ENCODE measurements at places on chromosomes 5 and 9. TPM values are rescaled to one million over a fixed set of nuclear protein-coding genes. Genes with fewer than 3 reads are reported as not detected.
A peak's percentile ranks its signal among the peaks of the same experiment; 100 is the strongest.

DNA sequence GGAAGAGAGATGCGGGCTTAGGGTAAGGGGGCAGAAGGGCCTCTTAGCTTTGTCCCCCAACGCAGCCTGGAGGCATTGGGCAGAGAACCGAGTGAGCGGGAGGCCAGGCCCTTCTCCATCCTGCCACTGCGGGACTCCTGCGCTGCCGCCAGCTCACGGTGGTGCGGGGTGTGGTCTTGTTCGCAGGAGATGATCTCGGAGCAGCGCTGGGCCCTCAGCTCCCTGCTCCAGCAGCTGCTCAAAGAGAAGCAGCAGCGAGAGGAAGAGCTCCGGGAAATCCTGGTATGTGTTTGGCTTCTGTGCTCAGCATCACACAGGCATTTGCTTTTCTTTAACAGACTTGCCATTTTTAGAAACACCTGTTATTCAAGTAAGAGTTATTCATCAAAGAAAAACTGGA lies 41.3 kb downstream of the LRSAM1 start:
- DNase-seq = no peak

- peak; percentile 49 for DNase-seq
Observed at GRCh38 chr9:16828340-16829281, 41.9 kb downstream of the BNC2 start.

The GABRP gene
- total RNA-seq = 0.37 TPM

DNA sequence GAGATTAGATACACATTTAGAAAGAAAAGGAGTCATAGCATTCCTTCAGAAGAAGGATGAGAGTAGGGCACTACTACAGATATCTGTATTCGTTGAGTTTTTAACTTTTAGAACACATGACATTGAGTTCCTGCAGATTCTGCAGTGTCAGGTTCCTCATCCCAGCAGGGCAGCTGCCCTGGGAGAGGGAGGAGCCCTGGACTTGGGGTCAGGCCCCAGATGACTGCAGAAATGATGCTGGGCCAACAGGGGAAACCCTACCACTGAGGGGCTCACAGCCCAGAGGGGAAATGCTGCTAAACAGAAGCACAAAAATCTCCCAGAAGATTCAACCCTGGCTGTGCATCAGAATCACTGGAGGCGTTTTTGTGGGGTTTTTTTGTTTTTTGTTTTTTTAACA lies 68.9 kb upstream of the TAF1L start:
- DNase-seq = no peak

DNA sequence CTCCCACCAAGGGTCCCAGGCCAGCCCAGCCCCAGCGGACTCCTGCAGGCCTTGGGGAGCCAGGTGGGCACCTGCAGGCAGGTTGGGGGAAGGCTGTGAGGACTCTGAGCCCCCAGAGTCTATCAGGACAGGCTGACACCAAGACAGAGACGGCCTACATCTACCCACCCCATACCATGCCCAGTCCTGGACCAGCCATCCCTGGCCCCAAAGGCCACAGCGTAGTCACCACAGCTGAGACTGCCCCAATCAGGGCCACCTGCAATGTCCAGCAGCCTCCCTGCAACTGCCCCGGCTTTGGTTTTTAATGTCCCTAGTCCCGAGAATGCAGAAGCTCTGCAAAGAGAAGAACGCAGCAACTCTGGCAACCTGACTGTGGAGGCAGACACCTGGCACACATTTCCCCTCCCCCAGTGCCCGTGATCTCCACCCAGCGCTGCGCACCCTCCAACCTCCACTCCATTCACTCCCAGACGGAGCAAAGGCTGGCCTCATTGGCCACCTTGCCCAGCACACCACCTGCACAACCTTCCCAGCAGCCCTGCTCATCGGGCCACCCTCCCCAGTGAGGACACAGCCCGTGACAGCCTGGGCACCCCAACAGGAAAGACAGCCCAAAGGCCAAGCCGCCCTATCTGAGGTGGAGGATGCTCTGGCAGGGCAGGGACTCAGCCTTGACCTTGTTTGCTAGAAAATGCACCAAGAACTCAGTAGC lies 14.9 kb downstream of the ADAMTS2 start:
- no peak for DNase-seq

The OGN gene
- 5.8 TPM for total RNA-seq

The ITK gene
- total RNA-seq = 1.3 TPM

The SPAG8 gene
- 1.2 TPM for total RNA-seq

GRCh38 chr5:149521739-149522685 lies 29.2 kb downstream of the CSNK1A1 start:
- no peak for DNase-seq

The TMEM252 gene
- not detected for total RNA-seq

GRCh38 chr9:70491426-70492318 lies 77.2 kb upstream of the KLF9 start:
- no peak for DNase-seq

GRCh38 chr9:89464300-89464901 lies 33.5 kb downstream of the SEMA4D start:
- no peak for DNase-seq

- DNase-seq = no peak
Observed at GRCh38 chr5:84058561-84058960, 326.1 kb downstream of the EDIL3 start.

DNA sequence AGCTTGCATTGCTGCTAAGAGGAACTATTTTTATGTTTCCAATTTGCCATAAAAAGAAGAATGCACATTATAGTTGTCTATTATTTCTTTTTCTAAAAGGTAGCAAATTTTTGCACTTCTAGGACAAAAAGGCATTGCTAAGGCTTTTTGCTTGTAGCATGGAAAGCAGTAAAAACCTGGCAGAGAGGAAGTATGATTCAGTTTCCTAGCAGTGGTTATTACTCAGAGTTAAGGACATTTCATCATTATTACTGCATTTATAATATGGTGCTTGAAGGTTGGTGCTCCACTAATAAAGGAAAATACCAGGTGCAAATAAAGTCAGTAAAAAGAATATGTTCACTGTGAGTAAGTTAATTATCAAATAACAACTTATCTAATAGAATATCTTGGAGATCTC lies 179.8 kb upstream of the PLPPR1 start:
- DNase-seq = no peak

GRCh38 chr5:150077996-150078801 lies 8.2 kb downstream of the CSF1R start:
- DNase-seq = no peak

GRCh38 chr5:141094481-141095262 lies at the start of gene PCDHB2:
Gene PCDHB2, plus strand, starts transcription at chr5:141094615. Its CDS starts 176 bp downstream, at chr5:141094791.
- no peak for DNase-seq

DNA sequence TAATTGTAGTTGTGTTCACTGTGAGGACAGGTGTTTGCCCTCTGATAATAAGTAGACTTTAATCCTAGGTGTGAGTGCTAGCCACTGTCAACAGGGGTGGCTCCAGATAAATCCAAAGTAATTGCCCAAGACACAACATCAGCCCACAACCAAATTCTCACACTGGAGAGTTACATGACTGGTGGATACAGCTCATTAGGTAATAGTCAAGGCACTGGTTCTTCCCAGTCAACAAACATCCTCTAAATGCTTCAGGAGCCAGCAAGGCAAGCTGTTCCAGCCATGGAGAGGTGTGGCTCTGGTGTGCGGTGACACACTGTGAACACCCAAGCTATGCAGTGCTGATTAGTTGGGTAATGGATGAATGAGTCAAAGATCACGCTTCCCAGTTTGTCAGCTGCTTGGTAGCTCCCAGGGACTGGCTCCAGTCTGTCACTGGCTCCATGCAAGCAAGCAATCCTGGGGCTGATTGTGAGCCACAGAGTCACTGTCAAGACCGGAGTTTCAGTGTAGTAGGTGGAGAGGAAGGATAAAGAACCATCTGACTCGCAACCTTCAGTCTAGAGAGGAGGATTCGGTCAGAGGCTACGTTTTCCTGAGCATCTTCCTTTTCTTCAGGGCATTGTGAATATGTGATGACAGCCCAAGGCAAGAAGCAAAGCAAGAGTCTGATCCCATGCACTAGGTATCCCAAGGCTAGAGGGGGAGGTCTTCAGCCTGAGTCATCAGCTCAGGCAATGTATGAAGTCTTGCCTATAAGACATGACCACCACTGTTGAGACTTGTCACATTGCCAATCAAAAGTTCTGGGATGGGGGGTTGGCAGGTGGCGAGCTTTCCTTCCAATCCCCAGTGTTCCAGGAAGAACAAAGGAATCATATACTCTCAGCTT lies 63.1 kb downstream of the UGCG start:
- DNase-seq = peak; percentile 44

GRCh38 chr9:117723986-117724625 lies 19.9 kb downstream of the TLR4 start:
- no peak for DNase-seq

- DNase-seq = no peak
Observed at GRCh38 chr5:9348401-9348996, 197.4 kb downstream of the SEMA5A start.

DNA sequence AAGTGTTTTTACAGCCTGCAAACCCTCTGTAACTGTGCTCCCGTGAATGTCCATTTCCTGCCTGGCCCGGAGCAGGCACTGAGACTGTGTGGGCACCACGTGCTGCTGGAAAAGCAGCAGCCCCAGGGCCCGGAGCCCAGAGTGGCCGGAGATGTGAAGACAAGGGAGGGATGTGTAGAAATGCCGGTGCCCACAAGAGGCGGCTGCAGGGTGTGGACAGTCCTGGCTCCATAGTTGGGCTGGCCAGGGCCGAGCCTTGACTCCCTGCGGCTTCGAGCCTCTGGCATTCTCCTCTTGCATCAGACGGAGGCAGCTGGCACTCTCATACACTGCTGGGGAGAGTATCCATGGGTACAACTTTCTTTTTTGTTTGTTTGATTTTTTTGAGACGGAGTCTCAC lies 13.2 kb upstream of the GFPT2 start:
- DNase-seq = no peak

The IL9 gene
- not detected for total RNA-seq

The CCDC192 gene
- not detected for total RNA-seq

The CCDC171 gene
- 2.7 TPM for total RNA-seq

The OLFM1 gene
- 8.6 TPM for total RNA-seq

DNA sequence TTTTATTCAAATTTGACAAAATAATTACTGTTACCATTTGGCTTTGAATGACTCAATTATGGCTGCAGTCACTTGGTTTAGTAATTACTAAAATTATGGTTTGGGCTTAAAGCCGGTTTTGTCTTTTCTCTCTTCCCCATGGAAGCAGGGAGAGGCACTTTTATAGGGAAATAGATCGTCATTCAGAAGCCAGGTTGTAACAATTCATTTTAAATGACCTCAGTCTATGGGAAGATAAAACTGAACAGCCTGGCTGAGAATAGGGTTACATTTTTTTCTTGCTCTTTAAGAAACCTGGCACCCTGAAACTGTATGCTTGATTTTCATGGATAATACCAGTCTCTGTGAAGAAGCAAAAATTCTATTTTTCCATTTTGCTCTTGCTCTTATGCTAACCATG lies 169.8 kb downstream of the SMC2 start:
- DNase-seq = no peak
